ENCODE measurements at places on chromosomes 11 and 22. TPM values are rescaled to one million over a fixed set of nuclear protein-coding genes. Genes with fewer than 3 reads are reported as not detected.

- DNase-seq: peak; percentile 54
These were observed 76.6 kb downstream of the USP35 start for GRCh38 chr11:78265326-78265725.

- peak; percentile 51 for DNase-seq
These were observed 691.1 kb downstream of the METTL15 start for GRCh38 chr11:28799316-28799715.

GRCh38 chr11:11237070-11237832 is 115.8 kb downstream of the CSNK2A3 start:
- DNase-seq: no peak

GRCh38 chr11:58075781-58076180 is 45.0 kb downstream of the OR6Q1 start:
- peak; percentile 96 for DNase-seq

DNA sequence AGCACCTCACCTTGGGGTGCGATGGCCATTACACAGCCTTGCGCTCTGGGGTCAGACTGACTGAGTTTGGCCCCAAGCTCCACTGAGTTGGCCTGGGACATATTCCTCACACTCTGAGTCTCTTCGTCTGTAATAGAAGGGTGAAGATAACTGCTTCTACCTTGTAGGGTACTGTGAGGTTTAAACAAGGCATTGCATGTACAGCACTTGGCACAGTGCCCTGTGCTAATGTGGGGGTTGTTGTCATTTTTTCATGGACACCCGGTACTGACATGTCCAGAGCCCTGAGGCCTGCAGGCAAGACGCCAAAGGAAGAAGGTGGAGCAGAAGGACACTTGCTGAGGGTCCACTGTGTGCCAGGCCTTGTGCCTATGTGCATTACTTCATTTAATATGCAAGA is 50.7 kb downstream of the OTOG start:
- no peak for DNase-seq

DNA sequence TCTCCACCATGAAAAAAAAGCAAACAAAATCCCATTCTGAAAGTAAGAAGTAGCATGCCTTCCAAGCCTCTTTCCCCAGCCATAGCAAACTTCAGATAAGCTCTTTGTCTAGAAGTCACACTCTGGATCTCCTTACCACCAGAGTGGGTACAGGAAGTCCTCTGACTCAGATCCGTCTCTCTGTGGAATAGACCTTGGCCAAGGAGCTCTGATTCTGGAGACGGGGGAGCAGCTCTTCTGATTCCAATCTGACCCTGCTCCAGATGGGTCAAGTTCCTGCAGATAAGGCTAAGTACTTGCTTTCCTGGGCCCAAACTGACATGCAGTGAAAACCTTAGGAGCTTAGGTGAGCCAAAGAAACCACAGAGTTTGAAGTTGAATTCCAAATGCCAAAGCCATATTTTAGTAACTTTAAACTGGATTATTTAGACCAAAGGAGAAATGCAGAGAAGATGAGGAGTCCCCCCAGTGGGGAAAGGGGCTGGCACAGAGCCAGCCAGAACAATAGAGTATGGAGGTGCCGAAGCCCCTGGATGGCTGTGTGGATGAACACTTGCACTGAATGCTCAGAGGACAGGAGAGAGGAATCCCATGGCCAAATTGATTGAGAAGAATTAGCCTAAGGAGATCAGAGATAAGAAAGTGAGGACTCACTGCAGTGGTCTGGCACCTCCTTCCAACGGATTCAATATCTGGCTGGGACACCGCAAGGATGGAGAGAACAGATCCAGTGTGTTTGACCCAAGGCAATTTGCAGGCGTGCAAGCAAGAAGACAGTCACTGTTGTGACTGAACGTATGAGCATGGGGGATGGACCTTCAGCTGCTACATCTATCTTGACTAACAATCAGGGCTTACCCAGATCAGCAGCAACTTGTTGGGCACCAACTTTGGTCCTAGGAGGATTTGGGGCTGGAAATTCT is 54.9 kb downstream of the ENDOD1 start:
- no peak for DNase-seq

DNA sequence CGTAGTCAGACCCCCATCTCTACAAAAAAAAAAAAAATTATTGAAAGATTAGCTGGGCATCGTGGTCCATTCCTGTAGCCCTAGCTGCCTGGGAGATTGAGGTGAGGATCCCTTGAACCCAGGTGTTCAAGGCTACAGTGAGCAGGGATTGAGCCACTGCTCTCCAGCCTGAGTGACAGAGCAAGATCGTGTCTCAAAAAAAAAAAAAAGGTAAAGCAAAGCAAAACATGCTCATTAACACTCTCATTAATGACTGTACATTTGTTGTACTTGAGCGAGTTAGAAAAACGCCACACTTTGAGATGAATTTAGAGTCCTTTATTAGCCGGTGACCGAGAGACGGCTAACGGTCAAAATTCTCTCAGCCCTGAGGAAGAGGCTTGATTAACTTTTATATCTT is 6.2 kb upstream of the SERHL2 start:
- no peak for DNase-seq

DNA sequence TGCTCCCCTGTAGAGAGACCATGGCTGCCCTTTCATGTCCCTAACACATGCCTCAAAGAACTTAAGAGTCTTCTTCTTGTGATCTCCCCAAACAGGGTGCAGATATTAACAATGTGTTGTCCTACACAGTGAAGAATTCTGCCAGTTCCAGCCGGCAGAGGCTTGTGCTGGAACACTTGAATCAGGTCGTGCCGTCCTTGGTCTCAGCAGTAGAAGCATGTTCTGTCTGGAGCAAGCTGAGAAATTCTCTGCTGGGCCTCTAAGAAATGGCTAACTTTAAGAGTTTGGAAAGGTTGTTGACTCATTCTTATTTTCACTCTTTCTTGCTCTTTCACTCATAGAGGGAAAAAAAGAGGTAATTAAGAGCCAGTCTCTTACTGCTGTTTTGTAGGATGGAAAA is 71.1 kb upstream of the SLC25A18 start:
- peak; percentile 7 for DNase-seq

GRCh38 chr11:31943056-31943780 is 132.1 kb upstream of the PAX6 start:
- no peak for DNase-seq

DNA sequence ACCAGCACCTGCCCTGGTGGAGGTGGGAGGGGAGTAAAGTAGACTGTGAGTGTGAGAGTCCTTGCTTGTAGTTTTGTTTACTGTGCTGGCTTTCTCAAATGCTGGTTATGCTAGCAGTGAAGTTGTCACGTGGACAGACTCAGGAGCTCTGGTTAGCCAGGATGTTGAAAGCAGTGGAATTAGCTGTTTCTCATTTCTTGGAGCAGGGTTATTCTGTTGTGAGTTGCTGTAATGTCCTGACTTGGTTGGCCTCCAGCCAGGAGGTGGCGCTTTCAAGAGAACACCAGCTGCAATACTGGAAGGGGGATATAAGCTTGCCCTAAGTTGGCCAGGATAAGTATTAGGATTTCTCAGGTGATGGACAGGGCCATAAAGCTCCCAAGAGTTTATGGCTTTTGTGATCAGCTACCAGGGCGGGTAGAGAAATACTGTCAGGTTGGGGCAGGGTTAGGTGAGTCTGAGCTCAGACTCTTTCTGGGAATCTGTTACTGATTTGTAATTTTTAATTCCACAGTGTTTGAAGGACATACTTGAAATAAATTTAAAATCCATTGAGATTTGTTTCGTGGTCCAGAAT is 13.7 kb downstream of the CYP2D6 start:
- DNase-seq: peak; percentile 18

DNA sequence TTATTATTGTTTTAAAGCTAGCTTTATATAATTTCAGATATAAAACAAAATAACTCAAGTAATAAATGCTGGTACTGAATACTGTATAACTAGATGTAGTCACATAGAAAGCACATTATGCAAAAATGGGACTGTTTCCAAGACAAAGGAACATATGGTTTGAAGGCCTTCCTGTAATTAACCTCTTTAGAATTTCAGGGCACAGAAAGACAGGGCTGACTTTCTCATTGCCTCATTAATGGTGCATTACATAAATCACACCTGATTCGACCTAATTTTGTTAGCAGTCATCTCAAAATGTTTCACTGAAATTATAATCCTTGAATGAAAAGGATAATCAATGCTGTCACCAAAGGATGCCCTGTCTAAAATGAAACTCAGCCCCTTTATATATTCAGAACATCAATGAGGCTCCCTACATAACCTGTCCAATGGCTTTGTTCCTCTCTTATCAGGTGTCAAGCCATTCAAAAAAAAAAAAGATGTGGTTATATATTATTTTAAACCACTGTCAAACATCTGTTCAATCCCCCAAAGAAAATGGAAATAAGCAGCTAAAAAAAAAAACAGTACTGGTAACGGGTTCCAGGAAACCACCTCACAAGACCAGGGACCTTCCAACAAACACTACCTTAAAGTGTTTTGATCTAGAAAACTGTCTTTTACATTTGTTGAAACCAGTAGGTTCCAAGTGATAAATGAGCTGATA is 77.4 kb downstream of the FAM168A start:
- no peak for DNase-seq

- peak; percentile 3 for DNase-seq
These were observed 29.8 kb upstream of the CCDC188 start for GRCh38 chr22:20180640-20181039.

DNA sequence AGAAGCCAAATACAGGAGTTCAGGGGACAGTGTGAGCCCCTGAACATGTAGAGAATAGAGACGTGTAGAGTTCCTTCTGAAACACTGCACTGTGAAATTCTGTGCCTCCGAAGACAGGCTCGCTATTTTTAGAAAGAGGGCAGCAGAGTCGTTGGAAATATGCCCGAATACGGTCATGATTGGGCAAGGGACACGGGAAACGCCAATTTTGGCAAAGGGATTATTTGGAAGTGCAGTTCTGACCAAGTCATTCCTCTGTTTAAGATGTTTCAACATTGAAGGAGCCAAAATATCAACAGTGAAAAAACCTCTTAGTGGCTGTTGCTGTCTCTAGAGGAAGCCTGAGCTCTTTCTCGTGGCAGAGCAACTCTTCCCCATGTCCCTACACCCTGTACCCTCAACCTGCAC is 9.5 kb upstream of the CBX6 start:
- no peak for DNase-seq

DNA sequence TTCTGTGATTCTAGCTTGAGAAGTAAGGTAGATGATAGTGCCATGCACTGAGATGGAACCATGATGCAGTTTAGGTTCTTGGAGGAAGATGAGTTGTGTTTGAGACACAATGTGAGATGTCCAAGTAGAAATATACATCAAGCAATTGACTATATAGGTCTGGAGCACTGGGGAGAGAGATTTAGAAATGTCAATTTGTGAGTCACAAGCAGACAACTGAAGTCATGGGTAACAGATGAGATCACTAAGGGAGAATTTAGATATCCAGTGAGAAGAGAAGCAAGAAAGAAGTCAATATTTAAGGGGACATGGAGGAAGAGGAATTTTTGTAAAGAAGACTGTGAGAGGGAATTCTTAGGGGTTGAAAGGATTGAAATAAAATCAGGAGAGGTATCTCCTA is 65.1 kb upstream of the RRAS2 start:
- peak; percentile 54 for DNase-seq

DNA sequence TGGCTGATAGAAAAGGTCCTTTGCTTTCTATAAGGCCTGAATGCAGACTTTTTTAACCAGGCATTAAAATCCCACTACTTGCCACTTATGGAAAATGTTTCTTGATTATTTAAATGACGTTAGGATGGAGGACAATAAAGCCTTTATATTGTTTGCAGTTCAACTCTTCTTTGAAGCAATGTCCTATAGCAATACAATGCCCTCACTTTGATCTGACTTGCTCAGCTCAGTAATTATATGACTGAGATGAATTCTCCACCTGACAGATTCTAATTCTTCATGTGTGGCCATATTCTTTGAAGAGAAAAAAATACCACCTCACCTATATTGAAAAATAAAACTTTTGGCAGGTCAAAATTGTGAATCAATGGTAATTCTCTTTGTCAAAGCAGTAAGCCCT is 182.0 kb upstream of the MTMR2 start:
- DNase-seq: no peak

DNA sequence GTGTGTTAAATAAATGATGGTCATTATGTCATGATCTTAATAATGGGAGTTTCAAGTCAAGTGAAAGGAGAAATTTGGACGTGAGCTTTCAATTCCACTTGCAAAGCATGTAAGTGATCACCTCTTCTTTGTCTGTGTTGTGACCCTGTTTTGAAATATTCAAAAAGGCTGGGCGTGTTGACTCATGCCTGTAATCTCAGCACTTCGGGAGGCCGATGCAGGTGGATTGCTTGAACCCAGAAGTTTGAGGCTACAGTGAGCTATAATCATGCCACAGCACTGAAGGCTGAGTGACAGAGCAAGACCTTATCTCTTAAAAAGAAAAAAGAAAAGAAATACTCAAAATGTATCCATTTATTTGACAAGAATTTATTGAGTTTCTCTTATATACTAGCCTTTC is 32.9 kb upstream of the EED start:
- no peak for DNase-seq

DNA sequence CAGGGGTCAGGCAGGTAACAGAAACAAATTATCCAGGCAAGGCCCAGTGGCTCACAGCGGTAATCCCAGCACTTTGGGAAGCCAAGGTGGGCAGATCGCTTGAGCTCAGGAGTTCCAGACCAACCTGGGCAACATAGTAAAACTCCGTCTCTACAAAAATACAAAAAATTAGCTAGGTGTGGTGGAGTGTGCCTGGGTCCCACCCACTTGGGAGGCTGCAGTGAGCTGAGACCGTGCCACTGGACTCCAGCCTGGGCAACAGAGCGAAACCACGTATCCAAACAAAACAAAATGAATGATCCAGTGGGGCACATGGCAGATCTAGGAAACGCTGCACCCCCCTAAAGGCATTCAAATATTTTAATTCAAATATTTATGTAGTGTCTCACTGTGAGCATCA is 9.9 kb downstream of the NUMA1 start:
- no peak for DNase-seq

DNA sequence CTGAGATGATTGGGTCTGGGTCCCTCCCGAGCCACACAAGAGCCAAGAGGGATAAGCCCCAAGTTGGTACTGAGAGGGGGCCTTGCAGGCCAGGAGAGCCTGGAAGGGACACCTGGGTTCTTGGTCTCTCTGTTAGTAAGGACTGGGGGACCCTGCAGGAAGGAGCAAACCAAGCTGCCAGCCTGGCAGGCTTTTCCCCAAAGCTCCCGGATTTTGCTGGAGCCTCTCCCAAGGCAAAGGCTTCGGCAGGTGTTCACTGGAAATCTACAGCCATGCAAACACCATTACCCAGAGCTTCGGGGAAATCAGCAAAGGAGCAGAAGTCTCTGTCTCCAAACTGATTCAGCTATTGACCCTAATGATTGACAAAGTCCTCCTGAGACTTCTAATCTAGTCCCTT is 527.9 kb downstream of the BUD13 start:
- DNase-seq: no peak

Gene OR52B6
- total RNA-seq: not detected

Gene PDGFB
- total RNA-seq: 66.9 TPM

Gene MIOX
- 0.10 TPM for total RNA-seq

Gene OR51B2
- not detected for total RNA-seq
